ENCODE measurements at places on chromosomes 11 and 22.
A peak's percentile ranks its signal among the peaks of the same experiment; 100 is the strongest.

GRCh38 chr11:27997344-27997743, 110.6 kb downstream of the KIF18A start:
- DNase-seq = no peak

DNA sequence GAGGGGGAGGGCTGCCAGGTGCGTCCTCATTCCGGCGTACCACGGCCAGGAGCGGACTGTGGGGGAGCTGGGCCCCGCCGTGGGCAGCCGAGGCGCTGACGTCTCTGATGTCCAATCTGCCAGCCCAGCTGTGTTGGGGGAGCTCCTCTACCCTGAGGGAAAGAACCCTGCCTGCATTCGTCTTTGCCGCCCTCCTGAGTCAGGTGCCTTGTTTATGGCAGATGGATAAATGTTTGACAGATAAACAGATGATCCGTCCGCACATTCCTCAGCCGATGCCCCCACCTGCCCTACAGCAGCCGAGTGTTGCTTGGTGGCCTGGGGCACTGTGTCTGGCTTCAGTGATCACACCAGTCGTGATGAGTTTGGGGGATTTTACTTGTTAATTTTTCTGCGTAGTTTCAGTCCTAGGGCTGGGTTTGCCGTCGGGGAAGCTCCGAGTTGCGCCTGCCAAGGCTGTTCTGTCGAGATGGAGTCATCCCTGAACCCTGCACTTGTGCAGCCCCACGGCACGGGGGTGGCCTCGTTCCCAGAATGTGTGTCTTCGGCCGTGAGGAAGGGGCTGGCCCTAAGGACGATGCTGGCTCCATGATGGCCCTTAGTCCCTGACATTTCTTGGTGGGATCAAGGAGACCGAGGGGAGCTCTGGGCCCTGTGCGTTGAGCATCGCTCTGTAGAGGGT, 1083.9 kb downstream of the BRD1 start:
- DNase-seq = no peak

GRCh38 chr11:132993991-132994502, 538.3 kb downstream of the OPCML start:
- no peak for DNase-seq

- DNase-seq = no peak
These were observed 36.8 kb upstream of the CSTF3 start for GRCh38 chr11:33197915-33198727.

- no peak for DNase-seq
These were observed 101.1 kb upstream of the FAT3 start for GRCh38 chr11:92123540-92123939.

DNA sequence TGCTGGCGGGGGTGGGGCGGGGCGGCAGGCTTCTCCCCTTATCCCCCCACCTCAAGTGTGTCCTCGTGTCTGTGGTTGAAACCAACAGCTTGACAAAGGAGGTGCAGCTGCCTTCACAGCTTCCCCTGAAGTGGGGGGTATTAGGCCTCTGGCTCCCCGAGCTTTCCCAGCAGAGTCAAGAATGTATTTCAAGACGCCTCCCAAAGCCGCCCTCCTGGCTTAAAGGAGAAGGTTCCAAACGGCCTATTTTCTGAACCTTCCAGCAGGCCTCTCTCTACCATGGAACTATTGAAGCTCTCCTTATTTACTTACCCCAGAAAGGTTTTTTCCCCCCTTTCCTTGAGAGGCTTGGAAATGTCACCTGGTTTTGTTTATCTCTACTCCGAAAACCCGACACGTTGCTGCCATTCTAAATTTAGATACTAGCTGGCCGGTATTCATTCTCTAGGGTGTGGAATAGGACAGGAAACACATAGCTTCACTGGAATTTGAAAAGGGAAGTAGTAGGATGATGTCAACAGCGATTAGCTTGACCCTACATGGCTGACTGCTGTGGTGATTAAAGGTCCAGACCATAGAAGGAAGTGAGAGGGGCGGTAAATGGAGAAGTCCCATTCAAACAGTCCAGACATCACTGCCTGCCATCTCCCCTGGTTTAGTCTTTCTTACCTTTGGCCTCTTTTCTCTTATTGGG, 671 bp upstream of the PICALM start:
- peak; percentile 74 for DNase-seq

DNA sequence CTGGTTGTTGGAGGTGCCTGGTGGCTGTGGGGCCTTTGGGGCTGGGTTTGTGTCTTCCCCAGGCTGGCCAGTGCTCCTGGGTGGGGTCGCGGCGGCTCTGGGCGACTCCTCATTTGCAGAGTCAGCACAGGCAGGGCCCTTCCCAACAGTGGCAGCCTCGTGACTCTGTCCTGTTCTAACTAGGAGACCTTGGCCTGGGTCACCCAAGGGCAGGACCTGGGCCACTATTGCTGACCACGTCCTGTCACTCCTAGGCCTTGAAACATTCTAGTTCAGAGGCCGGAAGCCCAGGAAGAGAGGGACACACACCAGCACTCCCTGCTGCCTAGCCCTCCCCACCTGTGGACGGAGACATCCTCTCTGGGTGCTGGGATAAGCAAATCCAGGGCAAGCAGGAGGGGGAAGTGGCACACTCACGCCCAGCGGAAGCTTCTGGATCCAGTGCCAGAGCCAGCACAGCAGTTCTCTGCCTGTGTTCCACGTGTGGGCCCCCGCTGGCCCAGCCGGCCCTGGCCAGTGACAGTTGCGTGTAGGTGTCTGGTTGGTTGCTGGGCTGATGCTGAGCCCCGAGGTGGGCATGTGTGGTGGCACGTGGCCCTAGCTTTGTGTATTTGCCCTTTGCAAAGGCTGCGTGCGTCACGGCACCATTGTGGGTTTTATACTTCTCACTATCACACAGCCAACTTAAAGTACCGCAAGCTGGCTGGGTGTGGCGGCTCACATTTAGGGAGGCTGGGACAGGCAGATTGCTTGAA, 4.3 kb upstream of the CHID1 start:
- no peak for DNase-seq

GRCh38 chr11:69896250-69896649, 77.0 kb upstream of the FGF3 start:
- DNase-seq = no peak

DNA sequence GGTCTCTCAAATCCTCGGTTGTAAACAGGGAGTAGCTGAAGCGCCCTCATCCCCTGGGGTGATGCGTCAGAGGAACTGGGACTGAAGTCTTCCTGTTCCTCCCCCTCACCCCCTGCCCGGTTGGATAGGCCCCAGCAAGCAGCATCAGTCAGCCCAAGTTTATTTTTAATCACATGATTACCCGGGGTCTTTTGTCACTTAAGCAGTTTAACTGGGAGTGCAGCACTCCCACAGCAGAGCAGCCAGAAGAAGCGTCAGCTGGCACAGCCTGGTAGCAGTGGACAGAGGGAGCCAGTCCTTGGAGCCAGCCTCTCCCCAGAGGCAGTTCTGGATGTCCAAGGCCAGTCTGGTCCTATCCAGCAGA, 342.1 kb downstream of the CTTN start:
- DNase-seq = no peak

DNA sequence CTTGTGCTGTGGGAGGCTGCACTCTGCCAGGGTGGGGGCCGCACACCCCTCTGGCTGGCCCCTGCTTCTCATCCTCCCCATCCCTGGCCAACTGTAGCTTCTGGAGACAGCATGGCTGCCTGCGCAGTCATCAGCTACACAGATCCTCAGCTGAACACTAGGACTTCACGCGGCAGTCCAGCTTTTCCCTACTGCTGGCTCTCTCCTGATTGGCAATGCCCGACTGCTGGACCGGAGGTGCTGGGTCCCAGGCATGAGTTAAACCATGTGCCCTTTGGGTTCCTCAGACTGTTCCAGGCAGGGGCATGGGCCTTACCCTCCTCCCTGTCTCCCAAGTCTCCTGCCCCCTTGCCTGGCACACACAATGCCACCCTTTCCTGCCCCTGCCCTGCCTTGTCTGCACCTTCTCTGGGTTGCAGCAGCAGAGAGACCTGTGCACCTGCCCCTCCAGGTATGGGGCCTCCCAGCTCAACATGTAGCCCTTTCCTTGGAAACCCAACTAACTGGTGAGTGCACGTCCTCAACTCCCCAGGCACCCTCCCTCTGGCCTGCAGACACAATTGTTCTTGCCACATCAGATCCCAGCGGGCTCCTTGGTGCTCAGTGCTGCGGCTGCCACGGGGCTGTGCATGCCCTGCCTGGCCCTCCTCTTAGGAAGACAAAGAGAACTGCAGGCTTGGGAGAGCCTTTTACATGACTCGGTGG, 1039.2 kb downstream of the TBC1D22A start:
- no peak for DNase-seq

GRCh38 chr11:118436639-118437207, 431 bp downstream of the KMT2A start:
- no peak for DNase-seq

- DNase-seq = no peak
These were observed 237.6 kb upstream of the CCDC179 start for GRCh38 chr11:23097891-23098290.

DNA sequence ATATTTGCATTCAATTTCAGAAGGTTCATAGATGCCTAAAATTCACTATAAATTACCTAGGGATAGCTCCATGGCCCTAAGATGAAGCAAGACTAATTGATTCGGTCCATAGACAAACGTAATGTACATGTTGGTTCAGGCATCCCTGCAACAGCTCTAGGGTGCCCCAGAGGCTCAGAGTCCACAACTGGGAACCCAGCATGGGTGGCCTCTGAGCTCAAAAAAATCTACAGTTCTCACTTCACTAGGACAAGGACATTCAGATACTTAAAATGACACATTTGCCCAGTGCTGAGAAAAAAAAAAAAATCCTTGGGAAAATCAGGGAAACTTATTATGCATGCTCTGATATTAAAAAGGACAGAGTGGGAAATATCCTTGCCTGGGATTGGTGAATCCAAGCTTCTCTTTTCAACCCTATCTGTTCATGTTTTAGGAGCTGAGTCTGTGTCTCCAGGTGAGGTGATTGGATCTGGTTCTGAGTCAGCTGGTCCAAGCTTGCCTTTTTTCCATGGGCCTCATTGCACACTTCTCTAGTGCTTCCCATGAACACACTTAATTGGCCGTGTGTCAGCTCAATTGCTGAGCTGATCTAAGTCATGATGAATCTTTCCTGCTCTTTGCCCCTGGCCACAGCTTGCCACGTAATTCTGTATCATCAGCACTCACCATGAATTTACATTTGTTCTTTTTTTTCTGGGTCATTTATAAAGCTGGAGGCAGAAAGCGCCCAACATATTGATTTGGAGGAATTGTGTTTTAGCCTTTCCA, 116.3 kb upstream of the RCN1 start:
- DNase-seq = no peak

DNA sequence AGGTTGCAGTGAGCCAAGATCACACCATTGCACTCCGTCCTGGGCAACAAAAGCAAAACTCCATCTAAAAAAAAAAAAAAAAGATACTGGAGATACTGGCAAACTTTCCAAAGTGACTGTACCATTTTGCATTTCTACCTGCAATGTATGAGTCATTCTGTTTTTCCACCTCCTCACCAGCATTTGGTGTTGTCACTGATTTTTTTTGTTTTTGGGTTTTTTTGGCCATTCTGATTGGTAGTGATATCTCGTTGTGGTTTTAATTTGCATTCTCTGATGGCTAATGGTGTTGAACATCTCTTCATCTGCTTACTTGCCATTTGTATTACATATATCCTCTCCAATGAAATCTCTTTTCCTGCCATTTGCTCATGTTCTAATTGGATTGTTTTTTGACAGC, 12.0 kb upstream of the RBX1 start:
- no peak for DNase-seq

DNA sequence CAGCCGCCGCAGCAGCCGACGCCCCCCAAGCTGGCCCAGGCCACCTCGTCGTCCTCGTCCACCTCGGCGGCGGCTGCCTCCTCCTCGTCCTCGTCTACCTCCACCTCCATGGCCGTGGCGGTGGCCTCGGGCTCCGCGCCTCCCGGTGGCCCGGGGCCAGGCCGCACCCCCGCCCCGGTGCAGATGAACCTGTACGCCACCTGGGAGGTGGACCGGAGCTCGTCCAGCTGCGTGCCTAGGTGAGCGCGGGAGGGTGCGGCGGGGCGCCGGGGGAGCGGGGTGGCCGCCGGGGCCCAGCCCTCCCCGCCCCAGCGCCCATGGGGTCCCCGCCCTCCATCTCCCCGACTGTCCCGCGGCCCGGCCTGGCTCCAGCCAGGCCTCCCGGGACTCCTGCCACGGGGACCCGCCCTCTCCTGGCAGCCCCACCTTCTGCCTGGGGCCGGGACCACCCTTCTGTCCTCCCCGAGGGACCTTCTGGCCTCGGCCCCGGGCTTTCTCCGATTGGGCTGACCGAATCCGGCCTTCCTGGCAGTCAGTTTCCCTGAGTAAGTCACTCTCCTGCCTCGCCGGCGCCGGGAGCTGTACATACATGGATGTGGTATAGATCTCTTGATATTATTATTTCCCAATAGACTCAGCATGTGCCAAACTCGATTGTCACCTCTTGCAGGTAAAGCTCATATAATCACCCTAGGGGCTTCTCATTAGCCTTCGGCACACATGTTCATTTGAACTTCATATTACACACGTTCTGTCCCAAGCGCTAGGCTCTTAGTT, 720 bp downstream of the PACS1 start:
- no peak for DNase-seq

DNA sequence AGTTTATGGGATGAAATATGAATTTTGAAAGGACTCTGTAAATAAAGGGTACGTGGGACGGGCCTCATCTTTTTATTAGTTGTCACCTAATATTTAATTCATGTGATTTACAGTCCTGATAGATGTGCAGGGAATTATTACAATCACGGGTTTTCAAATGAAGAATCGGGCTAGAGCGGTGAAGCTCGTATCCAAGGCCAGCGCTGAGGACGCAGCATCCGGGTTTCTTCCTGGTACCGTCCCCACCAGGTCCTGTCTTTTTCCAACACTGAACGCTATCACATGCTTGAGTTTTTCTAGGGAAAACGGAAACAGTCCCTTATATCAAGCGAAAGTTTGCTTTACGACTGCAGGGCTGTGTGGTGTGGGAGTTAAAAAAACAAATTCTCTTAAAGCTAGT, 787 bp downstream of the SMDT1 start:
- no peak for DNase-seq

GRCh38 chr11:61035526-61035835, 64.0 kb downstream of the CD6 start:
- DNase-seq = no peak

DNA sequence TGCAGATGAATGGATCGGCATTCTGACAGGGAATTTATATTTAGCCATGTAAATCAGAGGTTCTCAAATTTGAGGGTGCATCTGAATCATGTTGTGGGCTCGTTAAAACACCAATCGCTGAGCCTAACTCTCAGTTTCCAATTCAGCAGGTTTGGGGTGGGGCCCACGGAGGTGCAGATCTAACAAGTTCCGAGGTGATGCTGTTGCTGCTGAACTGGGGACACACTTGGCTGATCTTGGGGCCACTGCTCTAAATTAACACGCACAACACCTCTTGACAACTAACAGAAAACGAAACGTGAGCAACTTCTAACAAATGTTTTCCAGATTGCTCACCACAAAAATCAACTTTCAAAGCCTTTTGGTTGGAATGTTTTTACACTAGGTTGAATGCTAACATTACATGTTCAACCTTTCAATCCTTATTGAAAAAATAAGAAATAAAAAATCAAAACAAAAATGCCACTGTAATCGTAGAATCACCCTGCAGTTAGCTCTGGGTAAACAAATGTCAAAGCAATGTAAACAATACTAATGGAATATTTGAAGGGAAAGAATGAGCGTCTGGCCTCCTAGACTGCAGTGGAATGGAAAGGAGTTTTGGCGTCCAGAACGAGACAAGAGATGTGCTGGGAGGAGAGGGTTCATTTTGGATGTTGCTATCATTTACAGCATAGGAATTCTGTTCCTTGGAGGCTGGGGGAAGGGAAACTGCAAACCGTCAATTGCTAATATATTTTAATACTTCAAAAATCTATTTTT, 68.3 kb upstream of the SLC6A5 start:
- DNase-seq = no peak
